SW 1271 (cell line): ENCODE measurements at places on chromosomes 1 and 21.

GRCh38 chr1:53278298-53278725 lies 40.0 kb upstream of the MAGOH start:
- DNase-seq = peak; percentile 15

GRCh38 chr21:45456584-45457160 lies 51.7 kb downstream of the COL18A1 start:
- no peak for DNase-seq

DNA sequence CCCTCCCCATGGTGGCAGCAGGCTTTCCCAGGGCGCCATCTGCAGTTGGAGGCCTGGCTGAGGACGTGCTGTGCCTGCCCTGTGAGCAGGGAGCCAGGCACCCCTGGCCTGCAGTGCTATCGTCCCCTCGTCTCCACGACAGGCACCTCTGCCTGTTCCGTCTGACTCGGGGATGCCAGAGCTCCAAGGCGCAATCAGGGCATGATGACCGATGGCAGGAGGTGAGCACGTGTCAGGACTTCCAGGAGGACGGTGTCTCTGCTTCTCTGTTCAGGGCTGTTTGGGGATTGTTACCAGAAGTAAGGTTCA lies 125.2 kb downstream of the PCBP3 start:
- DNase-seq = no peak

- no peak for DNase-seq
These were observed 2.6 kb upstream of the ZNF436 start for GRCh38 chr1:23371987-23372880.

- DNase-seq = peak; percentile 16
These were observed 37.1 kb upstream of the EPB41 start for GRCh38 chr1:28877132-28877781.

- no peak for DNase-seq
These were observed 4.4 kb upstream of the SAMD11 start for GRCh38 chr1:919271-919872.

- no peak for DNase-seq
These were observed 96.1 kb downstream of the TEX35 start for GRCh38 chr1:178609015-178609414.

DNA sequence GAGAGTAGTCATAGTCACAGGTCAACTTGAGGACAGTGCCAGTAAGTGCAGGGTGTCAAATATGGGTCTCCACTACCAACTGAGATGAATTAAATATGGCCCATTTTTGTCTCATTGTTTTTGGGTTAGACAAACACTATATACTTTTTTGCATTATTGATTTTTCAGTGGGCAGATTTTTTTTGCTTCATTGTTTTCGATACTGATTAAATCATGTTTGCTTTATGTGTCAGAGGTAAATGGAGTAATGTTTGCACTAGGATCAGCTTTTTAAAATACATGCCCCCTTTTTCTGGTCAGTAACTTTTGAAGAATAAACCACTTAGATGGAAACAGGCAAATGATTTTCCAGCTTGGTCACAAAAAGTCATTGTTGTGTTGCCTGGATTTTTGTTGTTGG lies 199.0 kb downstream of the USH2A start:
- no peak for DNase-seq

GRCh38 chr1:172041102-172041501 lies 199.8 kb downstream of the DNM3 start:
- no peak for DNase-seq

GRCh38 chr1:104629589-104629988 lies 879.9 kb downstream of the AMY1C start:
- no peak for DNase-seq

DNA sequence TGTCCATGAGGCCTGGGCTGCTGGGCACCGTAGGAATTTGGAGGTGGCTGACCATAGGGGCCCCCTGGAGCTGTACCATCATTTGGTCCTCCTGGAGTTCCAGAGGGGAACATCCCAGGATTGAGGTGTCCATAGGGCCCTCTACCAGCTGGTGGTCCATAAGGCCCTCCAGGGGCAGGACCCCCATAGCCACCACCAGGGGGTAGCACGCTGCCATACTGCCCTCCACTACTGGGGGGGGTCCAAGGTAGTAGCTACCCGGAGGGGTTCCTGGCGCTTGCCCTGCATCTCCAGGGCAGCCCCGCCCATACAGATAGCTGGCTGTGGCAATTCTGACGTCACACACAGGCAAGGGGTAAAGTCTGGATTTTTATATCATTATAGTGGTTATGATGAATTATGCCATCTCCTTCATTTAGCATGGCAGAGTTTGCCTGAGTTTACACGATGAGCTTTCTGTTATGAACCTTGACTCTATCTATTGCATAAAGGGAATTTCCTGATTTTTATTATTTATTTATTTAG lies 13.2 kb downstream of the MDM4 start:
- DNase-seq = no peak

DNA sequence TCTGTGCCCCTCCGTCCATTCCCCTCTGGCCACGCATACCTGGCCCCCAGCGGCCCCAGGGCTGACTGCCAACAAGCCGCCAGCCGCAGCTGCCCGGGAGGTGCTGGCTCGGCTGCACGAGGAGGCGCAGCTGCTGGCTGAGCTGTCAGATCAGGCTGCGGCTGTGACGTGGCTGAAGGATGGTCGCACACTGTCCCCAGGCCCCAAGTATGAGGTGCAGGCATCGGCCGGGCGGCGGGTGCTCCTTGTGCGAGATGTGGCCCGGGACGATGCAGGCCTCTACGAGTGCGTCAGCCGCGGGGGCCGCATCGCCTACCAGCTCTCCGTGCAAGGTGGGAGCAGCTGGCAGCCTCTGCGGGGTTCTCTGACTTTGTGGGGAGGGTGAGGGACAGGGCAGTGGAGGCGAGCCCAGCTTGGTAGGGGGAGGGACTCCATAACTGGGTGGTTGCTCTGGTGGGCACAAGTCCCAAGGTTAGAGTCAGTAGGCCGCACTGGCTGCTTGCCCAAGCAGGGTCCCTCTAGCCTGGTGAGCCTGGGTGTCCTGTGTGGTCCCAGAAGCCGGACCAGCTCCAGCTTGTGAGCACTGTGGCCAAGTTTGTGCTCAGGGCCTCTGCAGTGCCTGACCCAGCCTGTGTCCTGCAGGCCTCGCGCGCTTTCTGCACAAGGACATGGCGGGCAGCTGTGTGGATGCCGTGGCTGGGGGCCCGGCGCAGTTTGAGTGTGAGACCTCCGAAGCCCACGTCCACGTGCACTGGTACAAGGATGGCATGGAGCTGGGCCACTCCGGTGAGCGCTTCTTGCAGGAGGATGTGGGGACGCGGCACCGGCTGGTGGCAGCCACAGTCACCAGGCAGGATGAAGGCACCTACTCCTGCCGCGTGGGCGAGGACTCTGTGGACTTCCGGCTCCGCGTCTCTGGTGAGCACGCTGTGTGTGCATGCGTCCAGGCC lies 8.8 kb downstream of the OBSCN start:
- DNase-seq = no peak

GRCh38 chr1:104706631-104707147 lies 957.0 kb downstream of the AMY1C start:
- peak; percentile 24 for DNase-seq

DNA sequence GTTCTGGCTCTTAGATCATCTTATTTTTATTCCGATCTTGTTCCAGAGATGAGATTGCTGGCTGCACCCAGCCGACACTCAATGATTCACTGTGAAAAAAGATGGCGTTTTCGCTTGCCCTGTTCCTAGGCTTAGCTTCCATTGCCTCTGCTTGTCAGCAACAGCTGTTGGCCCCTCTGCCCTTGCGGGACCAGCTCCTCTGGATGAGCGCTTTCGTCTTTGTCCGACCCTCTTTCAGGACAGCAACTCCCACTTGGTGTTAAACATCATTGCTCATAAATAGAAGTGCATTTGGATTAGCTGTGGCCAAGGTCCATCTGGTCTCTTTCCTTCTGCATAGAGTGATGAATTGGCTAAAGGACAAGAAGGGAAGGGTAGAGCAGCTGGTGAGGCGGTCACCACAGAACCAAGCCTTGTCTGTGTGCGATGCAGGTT lies 43.5 kb upstream of the SCCPDH start:
- no peak for DNase-seq

DNA sequence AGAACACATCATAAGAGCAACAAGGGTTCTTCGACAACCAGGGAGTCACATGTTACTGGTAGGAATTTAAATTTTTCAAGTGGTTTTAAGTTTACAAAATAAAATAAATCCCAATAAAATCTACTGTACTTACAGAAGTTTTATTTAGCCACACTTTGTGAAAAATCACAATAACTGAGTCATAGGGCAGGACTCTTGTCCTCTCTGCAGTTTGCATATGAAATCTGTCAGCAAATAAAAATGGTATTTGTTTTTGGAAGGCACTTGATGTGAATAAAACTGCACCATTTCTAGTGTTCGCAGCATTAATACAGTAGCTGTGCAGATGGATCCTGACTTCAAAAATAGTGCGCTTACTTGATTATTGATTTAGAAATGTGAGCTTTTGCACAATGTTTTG lies 150.4 kb downstream of the LBR start:
- DNase-seq = no peak

GRCh38 chr1:42052072-42052699 lies 101.0 kb upstream of the GUCA2B start:
- DNase-seq = no peak

DNA sequence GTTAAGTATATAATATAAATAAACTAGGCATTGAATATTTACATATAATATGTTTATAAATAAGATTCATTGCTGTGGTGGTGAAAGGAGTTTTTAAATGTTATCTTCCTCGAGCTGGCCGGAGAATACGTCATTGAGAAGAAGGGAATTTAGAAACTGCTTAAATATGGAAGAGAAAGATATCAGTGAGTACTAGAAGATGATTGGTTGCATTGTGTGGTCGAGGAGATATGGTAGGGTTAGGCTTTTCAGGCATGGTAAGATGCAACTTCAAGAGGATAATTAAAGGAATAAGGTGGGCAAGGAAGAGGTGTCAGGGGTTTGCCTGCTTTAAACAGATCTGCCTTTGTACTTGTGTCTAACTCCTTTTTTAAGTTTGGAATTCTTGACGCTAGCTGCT lies 73.5 kb downstream of the RPS6KC1 start:
- no peak for DNase-seq

DNA sequence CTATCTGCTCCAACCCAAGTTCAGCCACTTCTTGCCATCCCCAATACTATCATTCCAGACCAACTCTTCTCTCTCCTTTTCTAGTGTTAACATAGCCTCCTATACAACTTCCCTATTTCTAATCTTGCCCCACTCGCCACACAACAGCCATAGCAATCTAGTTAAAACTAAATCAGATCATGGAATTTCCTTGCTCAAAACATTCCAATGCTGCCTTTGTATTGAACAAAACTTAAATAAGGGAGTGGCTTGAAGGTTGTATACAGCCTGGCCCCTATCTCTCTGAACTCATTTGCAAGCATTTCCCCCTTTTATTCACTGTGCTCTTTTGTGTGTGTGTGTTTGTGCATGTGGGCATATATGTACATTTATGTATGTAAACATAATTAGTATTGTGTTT lies 118.1 kb upstream of the SGIP1 start:
- no peak for DNase-seq

DNA sequence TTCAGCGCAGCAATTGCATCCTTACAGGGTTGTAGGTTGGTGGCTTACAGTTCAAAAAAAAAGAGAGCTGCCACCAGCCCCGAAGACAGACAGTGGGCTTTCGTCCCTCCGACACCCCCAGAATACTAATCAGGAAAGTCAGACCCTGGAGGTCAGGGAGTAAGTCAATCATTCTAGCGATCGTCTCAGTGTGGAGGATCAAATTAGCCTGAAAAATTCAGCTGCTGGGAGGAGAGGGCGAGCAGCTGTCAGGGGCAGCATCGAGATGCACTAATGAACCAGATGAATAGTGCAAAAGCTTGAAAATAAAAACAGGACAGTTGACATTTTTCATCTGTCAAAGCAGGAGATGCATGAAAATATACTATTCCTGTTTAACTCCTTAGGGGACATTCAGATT lies 138.4 kb downstream of the NEK7 start:
- DNase-seq = no peak

DNA sequence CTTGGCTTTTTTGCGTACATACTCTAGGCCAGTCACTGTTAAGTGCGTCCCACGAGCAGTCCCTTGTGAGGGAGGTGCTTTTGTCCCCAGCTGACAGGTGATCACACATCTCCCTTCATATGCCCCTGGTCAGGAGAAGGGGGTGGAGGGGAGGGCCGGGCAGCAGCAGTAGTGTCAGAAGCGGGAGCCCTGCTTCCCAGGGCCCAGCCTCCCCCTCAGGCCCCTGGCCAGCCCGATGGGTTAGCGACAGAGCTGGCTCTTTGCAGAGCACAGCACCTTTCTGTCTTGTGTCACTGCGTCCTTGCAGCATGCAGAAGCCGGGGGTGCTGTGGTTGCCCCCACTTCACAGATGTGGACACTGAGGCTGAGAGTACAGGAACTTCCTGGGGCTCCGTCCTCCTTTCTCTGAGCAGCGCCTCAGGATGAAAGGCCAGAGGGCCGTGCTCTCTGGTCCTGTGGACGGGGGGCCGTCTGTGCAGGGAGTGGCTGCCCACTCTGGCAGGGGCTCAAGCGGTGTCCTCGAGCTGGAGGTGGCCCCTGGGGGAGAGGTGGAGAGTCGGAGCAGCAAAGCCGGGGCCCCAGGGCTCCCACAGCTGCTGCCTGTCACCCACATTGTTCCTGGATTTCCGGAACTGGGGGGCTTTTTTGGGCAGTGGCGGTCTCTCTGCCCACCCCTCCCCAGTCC lies 5.9 kb downstream of the TMEM201 start:
- no peak for DNase-seq

DNA sequence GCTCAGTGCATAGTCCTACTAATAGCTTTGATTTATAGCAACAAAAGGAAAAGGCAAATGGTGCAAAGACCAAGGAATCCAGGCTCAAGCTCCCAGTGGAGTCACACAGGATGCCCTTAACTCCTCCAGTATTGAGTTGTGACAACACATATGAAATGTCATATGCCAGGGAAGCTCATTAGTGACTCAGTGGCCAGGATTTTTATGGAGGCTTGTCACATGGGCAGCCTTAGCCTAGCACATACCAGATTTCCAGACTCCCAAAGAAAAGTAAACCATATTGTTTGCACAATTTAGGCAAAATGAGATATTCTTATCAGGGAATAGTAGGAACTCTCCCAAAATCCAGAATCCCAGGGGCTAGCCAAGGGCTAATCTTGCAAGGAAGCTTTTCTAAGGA lies 129.2 kb downstream of the MAGI3 start:
- DNase-seq = no peak

GRCh38 chr1:34292472-34292871 lies 115.8 kb downstream of the C1orf94 start:
- no peak for DNase-seq

DNA sequence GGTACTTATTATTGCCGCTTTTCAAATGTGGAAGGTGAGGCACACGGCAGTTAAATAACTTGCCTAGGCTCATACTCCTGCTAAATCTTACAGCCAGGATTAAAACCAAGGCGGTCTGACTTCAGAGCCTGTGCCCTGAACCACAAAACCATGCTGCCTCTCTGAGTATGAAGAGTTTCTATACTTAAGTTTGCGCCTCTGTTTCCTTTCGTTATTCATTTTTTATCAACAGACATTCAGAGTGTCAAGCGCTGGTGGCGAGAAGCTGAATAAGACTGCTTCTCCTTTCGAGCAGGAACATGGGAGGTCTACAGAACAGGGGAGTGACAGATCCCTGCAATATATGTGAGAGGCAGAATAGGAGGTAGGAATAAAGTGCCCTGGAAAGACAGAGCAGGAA lies 96.0 kb upstream of the DUSP10 start:
- no peak for DNase-seq

- no peak for DNase-seq
These were observed 29.8 kb downstream of the SLC30A1 start for GRCh38 chr1:211549092-211549711.
